ENCODE measurements at places on chromosomes 7 and 10.

DNA sequence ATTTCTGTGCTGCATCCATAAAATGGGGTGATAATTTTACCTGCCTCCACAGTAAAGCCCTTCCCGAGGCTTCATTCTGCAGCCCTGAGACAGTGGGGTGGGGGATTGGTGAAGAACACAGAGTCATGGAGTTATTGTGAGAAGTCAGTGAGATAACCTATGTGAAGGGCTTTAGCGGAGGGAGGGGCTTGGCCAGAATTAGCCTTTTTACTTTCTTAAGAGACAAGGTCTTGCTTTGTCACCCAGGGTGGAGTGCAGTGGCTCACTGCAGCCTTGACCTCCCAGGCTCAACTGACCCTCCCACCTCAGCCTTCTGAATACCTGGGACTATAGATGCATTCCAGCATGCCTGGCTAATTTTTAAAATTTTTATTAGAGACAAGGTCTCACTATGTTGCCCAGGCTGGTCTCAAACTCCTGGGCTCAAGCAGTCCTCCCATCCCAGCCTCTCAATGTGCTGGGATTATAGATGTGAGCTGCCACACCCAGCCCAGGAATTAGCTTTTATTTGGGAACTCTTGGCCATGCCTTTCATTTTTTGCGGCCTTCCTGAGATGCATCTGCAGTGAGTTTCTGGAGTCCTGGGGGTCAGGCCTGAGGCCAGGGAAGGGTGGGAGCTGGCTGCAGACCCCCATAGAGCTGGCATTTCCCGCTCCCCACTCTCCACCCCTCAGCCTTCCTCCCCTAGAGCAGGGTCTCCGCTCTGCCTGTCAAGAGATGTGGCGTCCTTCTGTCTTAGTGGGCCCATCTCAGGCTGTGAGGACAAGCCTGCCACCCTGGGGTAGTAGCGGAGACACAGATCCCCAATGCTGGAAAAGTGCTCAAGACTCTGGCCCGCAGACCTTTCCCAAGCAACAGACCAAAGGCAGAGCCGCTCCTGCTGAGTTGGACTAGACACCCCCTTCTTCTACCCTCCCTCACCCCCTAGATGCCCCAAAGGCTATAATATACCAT lies 77.0 kb downstream of the ZMIZ1 start:
- DNase-seq = no peak

DNA sequence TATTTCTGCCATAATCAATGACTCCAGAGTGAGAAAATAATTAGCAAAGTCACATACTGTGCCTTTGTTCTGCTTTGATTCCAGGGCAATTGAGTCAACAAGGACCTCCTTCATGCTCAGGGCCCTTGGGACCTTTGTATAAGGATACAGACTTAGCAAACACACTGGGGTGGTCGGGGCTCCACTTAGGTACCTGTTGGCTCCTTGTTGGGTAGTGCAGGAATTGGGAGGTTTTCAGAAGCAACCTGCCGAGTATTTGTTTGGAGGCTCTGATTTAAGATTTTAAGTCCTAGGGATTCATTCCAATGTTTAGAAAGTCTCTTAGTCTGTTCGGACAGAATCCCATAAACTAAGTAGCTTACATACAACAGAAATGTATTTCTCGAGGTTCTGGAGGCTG lies 3.0 kb downstream of the ADCK2 start:
- DNase-seq = no peak

DNA sequence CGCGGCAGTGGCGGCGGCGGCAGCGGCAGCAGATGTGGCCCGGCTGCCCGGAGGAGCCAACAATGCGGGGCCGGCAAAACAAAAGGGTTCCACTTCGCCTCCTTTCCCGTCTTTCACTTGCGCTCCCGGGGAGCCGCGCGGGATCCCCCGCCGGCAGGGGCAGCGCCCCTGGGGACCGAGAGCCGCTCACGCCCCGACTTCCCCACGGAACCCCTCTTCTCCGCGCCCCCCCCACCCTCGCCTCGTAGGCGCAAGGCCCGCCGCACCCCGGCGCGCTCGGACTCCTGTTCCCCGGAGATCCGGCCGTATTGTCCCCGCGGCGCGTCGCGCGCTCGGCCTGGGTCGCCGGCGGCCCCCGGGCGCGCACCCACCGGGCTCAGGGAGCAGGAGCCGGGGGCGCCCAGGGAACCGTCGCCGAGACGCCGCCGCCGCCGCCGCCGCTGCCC lies 854 bp downstream of the CTBP2 start:
- peak; percentile 19 for DNase-seq

- no peak for DNase-seq
These were observed 174.8 kb upstream of the NAMPT start for GRCh38 chr7:106459397-106460072.

- peak; percentile 3 for DNase-seq
These were observed 59.4 kb downstream of the CALCR start for GRCh38 chr7:93515144-93515543.

GRCh38 chr10:8072211-8072610 lies 17.7 kb downstream of the GATA3 start:
- DNase-seq = no peak
